ENCODE measurements at places on chromosomes 5 and 9.

- no peak for DNase-seq
These were observed 734.4 kb upstream of the ADAMTS16 start for GRCh38 chr5:4405614-4406219.

- DNase-seq = no peak
These were observed 72.3 kb downstream of the RAPGEF1 start for GRCh38 chr9:131667576-131667975.

GRCh38 chr9:71733176-71733575 lies 35.1 kb downstream of the CEMIP2 start:
- DNase-seq = no peak

- no peak for DNase-seq
These were observed 69.8 kb downstream of the COL15A1 start for GRCh38 chr9:99013550-99013949.

DNA sequence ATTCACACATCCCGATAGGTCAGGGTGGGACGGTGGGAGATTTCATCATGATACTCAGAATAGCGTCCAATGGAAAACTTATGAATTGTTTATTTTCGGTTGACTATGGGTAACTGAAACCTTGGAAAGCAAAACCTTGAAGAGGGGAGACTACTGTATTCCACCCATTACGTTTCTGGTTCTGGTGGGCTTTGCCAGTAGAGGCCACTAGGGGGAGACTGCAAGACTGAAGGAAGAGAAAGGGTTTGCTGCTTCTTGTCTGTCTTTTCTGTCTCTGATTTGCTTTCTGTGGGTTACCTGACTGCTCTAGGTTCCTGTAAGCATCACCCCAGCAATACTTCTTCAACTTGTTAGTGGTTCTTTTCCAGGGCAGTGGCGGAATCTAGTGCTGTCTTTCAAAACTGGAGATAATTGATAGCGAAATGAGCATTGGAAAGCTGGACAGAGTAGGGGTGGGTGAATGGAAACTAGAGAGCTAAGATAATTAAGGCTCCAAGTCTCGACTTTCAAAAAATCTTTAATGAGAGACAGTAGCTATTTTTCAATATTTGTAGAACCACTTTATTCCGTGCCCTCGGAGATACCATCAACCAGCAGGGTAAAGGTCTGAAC lies 27.0 kb downstream of the GRIN3A start:
- no peak for DNase-seq

- no peak for DNase-seq
These were observed 65.5 kb upstream of the BARHL1 start for GRCh38 chr9:132516911-132517310.

DNA sequence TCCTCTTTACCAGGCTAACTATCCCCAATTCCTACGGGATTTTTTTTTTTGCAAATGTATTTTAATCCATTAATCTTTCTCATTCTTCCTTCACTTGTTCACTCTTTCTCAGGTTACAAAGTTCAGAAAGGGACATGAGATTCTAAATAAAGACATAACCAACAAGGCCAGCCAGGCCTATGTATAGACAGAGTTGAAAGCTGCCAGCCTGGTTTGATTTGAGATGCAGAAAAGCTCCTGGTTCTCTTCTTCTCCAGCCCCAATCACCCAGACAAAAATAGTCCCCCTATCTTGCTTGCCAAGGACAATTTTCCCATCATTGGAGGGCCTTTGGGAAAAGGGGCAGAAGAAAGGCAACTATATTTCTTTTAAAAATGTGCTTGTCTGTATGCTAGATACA lies 398.8 kb downstream of the NFIB start:
- DNase-seq = no peak

DNA sequence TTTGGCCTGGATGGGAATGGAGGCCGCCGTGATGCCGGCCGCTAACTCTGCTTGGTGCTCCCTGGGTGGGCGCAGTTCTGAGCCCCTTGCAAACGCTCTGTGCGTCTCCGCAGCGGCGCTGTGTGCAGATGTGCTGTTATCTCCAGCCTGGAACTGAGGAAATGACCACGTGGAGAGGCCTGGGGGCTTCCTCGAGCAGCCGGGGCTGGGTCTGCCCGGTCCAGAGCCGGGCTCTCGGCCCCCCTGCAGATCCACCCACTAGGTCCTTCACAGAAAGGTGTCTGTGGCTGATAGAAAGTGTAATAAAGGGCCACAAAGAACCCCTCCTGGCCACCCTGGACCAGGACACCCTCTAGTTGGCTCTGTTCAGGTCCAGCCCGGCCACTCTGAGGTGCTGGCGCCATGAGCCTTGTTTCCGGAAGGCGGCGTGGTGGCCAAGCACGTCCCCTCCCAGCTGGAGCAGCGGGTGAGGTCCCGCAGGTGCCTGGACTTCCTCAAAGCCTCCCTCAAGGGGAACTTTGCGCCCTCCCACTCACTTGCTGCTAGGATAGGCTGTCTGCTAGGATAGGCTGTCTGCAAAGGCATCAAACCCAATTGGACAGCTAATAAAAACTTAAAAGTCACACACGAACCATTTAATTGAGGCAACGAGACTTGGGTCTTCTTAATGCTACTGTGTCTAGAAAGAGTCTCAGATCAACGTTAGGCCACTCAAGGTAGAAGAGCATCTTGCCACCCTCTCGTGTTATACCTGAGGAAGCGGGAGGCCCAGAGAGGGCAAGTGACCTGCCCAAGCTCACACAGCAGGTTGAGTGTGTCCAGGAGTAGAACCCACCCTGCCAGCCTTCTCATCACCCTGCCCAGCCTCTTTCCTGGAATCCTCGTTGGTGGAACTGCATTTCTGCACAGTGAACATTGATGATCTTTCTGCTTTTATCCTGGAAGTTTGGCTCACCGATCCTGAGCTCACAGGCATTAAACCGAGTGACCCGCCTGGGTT lies 109.3 kb upstream of the FCN2 start:
- DNase-seq = no peak

DNA sequence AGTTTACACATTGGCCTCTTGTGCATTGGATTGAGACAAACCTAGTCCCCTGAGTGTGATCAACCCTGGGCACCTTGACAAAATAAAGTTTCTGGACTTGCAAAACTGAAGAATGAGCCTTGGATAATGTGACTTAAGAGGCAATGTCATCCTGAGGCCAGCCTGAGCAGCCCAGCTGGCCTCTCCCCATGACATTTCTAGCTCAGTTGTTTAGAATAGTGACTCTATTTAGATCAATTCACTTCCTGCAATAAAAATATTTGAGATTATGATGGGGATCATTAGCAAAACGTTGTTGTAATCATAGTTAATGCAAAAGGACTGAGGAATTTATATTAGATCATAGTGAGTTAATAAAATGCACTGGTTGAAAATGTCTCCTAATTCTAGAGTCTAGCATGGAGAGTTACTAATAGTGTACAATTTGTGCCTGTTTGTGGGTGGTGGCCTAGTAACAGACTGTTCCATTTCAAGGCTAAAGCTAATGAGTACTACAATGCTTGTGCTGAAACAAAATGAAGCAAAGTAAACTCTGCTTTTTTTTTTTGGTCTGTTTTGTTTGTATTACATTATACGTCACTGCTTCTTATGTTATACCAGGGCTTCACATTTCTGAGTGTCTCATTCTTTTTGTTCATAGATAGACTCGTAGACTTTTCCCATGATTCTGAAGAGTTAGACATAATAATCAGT lies 10.9 kb upstream of the RHOBTB3 start:
- DNase-seq = no peak

DNA sequence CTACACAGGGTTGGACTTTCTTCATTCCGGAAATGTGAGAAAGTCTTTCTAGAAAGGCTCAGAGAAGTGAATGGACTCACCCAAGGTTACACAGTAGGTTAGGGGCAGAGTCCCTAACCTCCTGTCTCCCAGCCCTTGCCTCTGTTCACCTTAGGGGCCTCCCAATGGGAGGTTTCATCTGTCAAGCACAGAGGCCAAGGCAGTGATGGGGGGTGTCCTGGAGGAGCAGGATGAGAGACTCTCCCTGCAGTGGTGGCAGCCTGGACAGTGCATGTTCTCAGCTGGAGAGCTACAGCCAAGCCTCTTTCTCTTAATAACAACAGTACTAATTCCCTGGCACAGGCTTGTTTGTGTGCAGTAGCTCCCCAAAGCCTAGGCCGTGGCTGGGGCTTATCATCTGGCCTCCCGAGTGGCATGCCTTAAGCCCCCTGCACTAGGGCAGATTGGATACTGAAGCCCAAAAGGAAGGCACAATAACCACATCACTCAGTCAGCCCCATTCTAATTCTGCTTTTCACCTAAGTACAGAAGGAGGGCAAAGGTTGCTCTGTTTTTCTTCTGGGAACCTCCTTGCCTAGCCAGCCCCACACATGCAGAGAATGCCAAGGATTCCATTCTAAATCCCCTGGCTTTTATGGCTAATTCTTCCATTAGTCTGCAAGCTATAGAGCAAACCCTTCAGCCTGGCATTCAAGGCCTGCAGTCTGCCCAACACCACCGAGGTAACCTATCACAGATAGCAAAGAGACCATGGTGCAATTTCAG lies 50.2 kb upstream of the XPA start:
- no peak for DNase-seq

All from keratinocyte (primary cell).